ENCODE measurements at places on chromosomes 12 and 14.

DNA sequence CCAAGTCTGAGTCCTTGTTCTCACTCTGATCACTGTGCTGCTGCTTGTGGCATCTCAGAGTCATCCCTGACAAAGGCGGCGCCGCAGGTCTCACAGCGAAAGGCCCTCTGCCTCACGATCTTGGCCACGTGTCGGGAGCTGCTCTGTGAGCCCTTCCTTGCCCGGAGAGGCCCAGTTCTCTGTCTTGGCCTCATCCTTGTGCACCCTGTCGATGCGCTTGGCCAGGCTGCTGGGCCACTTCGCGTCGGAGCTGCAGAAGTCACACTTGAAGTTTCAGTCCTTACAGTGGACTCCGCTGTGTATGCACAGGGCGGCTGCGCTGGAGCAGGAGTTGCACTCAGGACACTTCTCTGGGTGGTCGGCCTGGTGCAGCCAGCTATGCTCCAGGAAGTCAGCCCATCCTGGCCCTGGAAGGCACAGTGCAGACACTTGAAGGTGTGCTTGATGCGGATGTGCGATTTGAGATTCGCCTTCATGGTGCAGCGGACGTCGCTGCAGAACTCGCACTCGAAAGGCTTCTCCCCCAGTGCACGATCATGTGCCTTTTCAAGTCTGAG is 36.4 kb upstream of the SAV1 start:
- no peak for DNase-seq

DNA sequence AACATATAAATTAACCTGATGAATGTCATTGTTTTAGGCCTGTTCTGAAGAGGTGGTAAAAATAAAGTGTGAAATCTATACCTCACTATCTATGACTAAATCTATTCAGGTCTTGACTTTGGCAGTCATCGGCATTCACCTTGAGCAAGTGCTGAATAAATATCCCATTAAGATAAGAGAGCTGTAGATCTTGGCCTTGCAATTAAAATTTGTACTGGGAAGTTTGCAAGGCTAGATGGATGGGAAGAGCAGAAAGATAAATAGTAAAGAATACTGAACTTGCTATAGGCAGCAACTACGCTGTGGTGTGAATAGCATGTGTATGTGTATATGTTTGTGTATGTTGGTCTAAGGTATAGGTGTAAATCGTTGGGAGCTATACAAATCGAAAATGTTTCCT is 325.9 kb upstream of the PRICKLE1 start:
- DNase-seq = no peak

GRCh38 chr14:20295067-20295466 is 10.7 kb downstream of the TTC5 start:
- DNase-seq = peak; percentile 10

- DNase-seq = no peak
Observed at GRCh38 chr14:101065696-101066694, 162.5 kb upstream of the RTL1 start.

DNA sequence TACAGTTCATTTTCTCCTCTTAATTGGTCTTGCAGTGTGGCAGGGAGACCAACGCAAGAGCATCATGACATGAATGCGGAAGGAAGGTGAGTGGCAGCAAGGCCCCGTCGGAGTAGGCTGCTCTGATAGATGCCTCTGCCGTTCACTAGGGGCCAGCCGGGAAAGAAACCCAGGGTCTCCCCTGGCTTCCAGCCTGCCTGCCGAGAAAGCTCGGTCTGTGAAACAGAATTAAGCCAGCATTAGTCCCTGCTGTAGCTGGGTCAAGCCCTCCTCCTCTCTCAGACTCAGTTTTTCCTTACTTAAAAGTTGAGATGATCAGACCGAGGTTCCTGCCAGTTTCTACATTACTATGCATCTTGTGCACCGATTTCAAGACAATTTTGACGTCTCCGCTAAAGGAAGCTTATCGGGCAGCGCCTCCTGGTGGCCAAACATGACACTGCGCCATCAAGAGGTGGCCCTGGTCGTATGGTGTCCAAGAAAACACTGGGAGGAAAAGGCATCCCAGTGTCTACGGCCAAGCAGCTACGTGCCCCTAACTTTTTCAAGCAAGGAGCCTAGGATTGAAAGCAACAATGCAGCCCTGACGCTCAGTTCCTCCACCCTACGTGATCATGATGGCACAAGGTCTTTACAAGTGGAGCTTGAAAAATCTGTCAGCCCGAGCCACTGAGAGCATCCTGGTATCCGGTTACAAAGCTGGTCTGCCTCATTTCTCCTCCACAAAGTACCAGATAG is 131.6 kb downstream of the KSR2 start:
- DNase-seq = peak; percentile 89

- DNase-seq = peak; percentile 5
Observed at GRCh38 chr12:52629281-52630007, 11.1 kb upstream of the KRT73 start.

DNA sequence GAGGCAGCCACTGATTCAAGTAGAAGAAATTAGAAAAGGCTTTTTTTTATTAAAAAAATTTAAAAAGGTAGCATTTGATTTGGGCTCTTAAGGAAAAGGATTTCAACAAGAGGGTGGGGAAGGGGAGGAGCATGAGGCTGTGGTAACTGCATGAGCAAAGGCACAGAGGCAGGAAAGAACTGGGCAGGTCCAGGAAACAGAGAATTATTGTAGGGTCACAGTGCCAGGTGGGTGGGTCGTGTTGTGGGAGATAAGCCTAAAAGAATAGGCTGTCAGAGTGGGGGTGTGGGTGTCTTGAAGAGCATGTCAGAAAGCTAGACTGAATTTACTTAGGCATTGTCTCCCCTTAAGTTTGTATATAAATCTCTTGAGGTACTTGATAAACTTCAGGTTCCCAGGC is 7.8 kb downstream of the LIMA1 start:
- no peak for DNase-seq

DNA sequence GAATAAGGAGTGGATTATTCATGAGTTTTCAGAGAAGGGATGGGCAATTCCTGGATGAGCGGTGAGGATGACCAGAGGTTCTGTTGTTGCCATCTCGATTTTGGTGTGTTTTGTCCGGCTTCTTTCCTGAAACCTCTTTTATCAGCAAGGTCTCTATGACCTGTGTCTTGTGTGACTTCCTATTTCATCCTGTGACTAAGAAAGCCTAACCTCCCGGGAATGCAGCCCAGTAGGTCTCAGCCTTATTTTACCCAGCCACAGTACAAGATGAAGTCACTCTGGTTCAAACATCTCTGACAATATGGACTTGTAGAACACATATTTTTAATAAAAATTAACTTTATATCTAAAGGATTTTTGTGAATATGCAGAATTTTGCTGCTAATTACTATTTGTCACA is 716.4 kb downstream of the FSCB start:
- no peak for DNase-seq

DNA sequence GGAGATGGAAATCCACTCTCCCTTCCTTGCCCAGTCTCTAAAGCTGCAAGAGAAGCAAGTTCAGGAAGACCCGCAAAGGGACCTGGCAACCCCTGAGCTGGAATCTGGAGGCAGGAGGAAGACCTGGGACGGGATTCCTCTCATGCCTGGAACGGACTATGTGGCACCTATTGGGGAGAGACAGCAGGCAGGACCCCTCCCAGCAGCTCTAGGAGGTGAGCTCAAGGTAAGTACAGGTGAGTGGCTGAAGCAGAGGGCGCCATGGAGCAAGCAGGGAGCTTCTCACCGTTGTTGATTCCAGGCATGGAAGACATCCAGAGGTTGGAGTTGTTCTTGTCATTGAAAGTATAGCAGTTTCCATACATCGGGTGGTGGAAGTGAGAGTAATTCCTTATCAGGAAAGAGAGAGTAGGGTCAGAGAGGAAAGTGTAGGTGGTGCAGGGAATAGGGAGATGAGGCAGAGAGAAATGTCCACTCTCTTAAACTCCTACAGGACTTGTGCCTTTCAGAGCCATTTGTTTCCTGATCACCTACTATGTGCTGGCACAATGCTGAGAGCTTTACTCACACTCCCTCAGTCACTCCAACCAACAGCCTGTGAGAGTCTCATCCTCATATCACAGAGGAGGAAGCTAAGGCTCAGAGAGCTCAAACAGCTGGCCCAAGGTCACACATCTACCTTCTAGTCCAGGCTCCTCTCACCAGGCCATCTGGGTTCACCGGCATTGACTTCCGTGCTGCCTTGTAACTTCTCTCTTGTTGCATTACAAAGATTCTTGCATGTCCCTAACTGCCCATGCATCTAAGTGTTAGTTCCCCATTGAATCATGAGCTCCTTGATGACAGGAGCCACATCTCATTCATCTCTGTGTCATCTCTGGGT is 13.9 kb upstream of the TNFRSF1A start:
- DNase-seq = no peak

DNA sequence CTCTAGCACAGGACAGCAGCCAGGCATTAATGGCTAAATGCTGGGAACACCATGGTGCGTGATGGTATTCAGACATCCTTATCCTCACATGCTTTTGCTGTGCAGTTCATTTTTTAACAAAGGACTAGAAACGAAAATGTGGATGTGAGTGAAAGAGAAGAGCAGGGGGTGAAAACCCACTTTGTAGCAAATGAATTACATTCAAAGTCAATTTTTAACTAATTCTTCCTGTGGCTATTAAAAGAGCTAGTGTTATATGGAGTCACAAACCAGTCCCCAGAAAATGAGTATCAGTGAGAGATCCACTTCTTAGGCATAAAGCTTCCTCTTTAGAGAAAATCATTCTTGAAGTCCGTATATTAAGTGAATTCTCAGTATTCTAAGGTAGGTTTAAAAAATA is 592.0 kb upstream of the LMO3 start:
- DNase-seq = no peak

GRCh38 chr14:90330203-90331196 is 1.2 kb downstream of the NRDE2 start:
- DNase-seq = no peak

GRCh38 chr12:63419154-63419553 is 249.1 kb downstream of the DPY19L2 start:
- no peak for DNase-seq

DNA sequence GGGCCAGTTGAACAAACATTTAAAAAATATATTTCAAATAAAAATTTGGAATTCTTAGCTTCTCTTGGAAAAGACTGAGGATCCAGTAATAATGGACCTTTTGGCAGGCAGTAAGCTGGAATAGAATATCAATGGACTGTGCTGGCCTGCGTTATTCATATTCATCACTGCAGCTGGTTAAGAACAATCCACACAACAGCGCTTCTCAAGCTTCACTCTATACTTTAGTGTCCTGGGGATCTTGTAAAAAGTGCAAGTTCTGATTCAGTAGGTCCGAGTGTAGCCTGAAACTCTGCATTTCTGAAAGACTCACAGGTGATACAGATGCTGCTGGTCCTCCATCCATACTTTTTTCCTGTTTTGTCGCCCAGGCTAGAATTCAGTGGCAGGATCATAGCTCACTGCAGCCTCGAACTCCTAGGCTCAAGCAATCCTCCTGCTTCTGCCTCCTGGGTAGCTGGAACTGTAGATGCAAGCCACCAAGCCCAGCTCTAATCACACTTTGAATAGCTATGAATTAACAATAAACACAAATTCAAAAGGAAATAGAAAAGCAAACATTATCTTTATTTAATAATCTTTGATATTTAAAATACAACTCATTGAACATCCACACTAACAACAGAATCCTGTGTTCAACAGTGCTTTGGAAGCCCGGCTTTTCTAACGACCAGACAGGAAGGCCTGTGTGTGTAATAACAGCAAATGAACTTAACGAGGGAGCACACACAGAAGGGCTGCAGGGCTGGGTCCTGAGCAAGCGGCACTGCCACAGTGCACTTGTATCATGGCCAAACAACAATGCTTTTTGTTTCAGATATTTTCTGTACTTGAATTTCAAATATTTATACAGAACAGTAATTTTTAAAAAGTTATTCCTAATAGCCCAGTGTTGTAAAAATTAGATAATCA is 18.4 kb upstream of the TRIP11 start:
- no peak for DNase-seq

- DNase-seq = no peak
Observed at GRCh38 chr12:89448526-89448925, 76.1 kb downstream of the GALNT4 start.

DNA sequence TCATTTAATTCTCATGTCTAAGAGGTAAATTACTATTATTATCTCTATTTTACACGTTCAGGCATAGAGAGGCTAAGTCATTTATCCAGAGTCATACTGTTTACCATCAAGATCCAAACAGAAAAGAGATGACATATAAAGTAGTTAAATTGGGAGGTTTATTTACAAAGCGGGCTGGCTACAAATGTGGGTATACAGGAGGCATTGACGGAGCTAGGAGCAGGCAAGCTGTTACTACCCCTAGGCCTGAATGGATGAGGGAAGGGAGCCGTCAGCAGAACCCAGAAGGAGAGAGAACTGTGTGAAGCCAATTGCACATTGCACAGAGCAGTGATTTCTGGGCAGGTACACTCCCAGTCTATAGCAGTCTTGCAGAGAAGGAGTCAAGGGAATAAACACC is 39.8 kb downstream of the DACT1 start:
- no peak for DNase-seq

DNA sequence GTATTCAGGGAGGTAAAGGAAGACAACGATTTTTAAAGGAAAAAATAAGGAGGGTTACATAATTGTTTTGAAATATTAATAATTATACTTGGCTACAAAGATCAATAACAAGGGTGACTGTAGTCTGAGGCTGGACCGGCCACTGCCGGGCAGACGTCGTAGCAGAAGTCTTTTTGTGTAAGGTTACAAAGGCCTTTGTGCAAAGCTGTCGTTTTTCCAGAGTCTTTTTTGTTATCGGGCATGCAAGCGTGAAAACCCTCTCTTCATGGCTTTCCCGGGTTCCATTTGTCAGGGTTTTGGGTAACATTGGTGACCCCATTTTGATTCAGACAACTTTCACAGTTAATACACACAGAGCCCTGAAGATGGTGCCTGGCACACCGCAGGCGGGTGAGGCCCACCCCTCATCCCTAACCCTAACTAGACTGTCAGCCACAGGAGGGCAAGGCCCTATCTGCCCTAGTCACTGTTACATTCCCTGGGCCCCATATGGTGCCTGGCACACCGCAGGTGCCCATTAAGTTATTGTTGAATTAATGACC is 31.3 kb downstream of the RILPL1 start:
- DNase-seq = no peak

DNA sequence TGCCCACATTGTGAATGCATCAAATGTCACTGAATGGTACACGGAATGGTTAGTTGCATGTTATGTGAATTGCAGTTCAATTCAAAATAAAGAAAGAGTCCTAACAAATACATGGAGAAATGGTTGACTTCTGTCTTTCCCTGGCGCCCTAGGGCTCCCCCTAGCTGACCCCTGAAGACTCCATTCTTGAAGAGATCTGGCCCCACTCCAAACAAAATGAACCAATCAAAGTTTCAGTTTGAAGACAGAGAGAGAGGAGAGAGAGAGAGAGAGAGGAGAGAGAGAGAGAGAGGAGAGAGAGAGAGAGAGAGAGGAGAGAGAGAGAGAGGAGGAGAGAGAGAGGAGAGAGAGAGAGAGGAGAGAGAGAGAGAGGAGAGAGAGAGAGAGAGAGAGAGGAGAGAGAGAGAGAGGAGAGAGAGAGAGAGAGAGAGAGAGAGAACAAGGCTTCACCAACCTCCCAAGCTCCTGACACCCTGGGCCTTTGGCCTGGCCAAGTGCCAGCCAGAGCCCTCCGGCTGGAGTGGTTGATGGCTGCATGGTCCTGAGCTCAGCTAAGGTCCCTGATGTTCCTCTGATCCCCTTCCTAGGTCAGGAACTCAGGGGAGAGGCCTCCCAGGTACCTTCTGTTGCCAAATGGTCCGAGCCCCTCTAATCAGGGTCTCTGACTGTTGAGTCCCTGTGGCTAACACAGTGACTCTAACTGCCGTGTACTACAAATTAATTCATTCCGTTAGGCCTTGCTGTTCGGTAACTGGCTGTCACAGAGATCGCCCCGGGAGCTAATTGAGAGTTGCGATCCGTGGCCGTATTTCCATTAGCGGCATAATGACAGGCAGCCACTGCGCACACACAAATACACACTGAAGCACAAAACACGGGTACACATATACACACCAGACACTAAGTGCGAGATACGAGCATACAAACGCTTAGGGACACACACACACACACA is 188.8 kb downstream of the ESRRB start:
- no peak for DNase-seq

All from activated naive CD4-positive, alpha-beta T cell treated with anti-CD3 and anti-CD28 coated beads for 36 hours (primary cell).